H9 (cell line): ENCODE measurements at places on chromosomes 2 and 18. TPM values are rescaled to one million over a fixed set of nuclear protein-coding genes. Genes with fewer than 3 reads are reported as not detected.

DNA sequence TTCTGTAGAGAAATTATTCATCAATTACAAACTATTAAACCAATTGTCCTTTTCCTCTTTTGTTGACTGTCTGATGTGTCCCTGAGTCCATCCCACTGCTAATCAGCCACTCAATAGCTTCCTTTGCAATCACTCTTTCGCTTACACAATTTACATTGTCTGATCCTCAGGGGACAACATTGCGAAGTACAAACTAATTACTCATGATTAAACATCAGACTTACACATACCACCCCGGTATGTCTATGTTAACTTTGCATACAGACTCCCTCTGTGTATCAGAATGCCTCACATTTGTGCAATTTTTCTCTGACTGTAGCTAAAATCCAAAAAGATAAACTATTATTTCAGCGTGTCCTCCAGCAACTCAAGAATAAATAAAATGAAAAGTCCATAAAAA, 264.4 kb upstream of the REV1 start:
- H3K4me1 ChIP-seq = no peaks in the 10 kb centered on the region
- H3K36me3 ChIP-seq = no peaks in the 10 kb centered on the region
- H3K27me3 ChIP-seq = no peaks in the 10 kb centered on the region
- DNase-seq = no peak
- H3K4me3 ChIP-seq = no peak overlapping the region
- H3K27ac ChIP-seq = no peak overlapping the region

DNA sequence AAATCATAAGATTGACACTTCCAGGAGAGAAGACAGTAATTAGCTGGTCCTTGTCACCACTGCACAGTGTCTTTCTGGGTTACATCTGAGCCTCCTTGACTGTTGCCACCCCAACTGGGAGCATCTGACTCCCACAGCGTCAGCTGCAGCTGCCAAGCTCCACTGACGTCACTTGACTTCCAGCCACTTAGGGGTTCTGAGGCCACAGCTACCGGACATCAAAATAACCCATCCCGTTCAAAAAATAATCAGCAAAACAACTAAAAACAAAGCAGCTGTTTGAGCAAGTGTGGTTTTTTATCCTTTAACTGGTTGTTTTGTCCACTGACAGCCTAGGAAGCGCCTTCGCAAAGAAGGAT, 206.5 kb upstream of the AGAP1 start:
- H3K27me3 ChIP-seq = no peaks in the 10 kb centered on the region
- H3K4me3 ChIP-seq = no peak overlapping the region
- H3K36me3 ChIP-seq = no peaks in the 10 kb centered on the region
- no peak overlapping the region for H3K27ac ChIP-seq
- DNase-seq = no peak

- no peaks in the 10 kb centered on the region for H3K36me3 ChIP-seq
- H3K27ac ChIP-seq = no peak overlapping the region
- peak overlapping the region; percentile 2; the same call in 1 of the 2 replicates for H3K4me3 ChIP-seq
- peak; percentile 52 for DNase-seq
These were observed 287.7 kb downstream of the PTGR3 start for GRCh38 chr18:74921057-74921820.

- H3K4me3 ChIP-seq = no peak overlapping the region
- peak overlapping the region; percentile 48 for H3K27ac ChIP-seq
- peaks cover 45% of the 10 kb centered on the region for H3K4me1 ChIP-seq
- H3K27me3 ChIP-seq = no peaks in the 10 kb centered on the region
- peak; percentile 58 for DNase-seq
These were observed 39.9 kb downstream of the ADD2 start for GRCh38 chr2:70728128-70728527.

GRCh38 chr2:24362253-24362652, 1.9 kb upstream of the ITSN2 start:
- no peaks in the 10 kb centered on the region for H3K36me3 ChIP-seq
- H3K4me3 ChIP-seq = no peak overlapping the region
- DNase-seq = no peak
- no peaks in the 10 kb centered on the region for H3K27me3 ChIP-seq

DNA sequence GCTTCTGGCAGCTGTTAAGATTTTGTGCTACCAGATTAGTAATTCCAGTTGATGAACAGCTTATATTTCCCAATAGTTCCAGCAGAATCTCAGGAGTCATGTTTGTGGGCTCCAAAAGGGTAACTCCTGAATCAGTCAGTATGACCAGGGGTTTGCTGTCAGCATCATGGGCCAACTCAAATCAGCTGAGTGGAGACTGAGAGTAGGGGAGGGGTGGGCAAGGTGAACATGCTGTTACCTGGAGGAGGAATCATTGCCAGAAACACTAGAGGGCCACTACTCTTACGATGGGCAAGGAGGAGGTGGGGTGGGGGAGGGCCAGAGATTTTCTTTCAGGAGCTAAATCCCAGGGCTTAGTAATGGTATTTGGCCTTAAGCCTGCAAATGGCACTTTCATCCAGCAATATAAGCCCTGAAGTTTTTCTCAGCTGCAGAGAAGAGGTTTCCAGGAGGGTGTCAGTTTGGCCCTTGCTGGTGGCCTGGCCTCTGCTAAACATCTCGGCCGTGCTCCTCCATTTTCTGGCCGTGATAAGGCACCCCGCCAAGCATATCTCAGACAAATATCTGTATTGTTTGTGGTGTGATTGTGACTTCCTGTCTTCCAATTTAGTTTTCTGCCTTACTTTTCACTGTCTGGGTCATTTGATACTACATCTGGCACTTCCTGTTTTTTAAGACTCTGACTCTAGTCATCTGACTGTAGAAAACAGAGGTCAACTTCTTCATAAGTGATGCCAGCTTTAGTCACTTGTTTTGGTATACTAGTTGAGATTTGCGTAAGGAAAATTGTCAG, 120.5 kb upstream of the CXCR4 start:
- H3K36me3 ChIP-seq = no peaks in the 10 kb centered on the region
- H3K4me3 ChIP-seq = no peak overlapping the region

DNA sequence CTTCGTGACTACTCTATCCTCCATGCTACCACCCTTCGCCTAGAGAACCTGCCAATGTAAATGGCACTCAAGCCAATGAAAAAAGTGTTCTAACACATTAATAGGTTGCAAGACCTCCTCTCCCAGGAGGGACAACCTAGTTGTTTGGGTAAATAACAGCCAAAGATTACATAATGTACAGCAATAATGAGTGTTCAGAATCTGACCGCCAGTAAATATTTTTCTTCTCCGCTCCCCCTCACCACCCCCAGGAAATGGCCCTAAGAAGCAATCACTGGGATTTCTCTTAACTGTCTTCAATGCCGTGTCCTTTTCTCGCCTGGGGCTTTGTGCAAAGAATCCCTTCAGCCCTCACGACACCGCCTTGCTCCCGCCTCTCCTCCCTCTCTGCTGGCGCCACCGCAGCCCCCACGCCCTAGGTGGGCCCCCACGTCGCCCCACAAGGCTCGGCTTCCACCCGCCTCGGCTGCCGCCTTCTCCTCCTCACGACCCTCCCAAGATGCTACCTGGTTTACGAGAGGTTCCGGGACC, 458 bp downstream of the HYCC2 start:
- H3K4me1 ChIP-seq = no peaks in the 10 kb centered on the region
- peak overlapping the region; percentile 96 for H3K4me3 ChIP-seq
- no peaks in the 10 kb centered on the region for H3K27me3 ChIP-seq
- no peak overlapping the region for H3K27ac ChIP-seq
- DNase-seq = no peak

The PDE11A gene
- total RNA-seq = 0.13 and 0.37 TPM in 2 replicates

The SULT1C3 gene
- total RNA-seq = not detected in 2 replicates
